HS-27A (cell line): ENCODE measurements at places on chromosomes 3 and 15.

DNA sequence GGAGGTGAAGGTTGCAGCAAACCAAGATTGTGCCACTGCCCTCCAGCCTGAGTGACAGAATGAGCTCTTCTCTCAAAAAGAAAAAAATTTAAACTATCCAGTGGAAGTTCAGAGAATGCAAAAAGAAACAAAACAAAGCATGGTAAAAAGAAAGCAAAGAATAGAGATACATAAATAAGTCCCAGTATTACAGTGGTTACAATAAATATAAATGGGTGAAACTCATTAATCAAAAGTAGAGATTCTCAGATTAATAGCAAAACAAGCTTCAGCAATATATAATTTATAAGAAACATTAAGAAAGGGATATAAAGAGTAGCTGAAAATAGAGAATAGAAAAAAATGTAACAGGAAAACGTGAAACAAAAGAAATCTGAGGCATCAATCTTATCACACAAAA lies 23.6 kb upstream of the GHSR start:
- no peak for DNase-seq

- DNase-seq = no peak
Measured at GRCh38 chr15:38374029-38374428, 79.9 kb upstream of the FAM98B start.

- no peak for DNase-seq
Measured at GRCh38 chr15:101563176-101563796, 73.8 kb upstream of the PCSK6 start.

DNA sequence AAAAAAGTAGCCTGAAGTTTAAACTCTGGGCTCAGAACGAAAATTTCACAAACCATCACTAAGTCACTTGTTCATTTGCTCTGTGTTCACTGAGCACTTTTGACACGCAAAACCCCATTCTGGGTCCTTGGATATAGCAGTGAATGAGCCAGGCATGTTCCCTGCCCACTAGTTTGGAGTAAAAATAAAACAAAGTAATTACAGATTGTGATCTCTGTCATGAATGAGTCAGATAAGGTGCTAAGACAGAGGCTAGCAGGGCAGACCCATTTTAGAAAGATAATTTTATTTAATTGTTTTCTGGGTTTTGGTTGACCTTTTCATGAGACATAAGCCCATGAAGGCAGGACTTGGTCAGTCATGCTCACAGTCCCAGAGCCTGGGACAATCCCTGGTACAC lies 84.1 kb upstream of the ARHGEF3 start:
- DNase-seq = no peak

DNA sequence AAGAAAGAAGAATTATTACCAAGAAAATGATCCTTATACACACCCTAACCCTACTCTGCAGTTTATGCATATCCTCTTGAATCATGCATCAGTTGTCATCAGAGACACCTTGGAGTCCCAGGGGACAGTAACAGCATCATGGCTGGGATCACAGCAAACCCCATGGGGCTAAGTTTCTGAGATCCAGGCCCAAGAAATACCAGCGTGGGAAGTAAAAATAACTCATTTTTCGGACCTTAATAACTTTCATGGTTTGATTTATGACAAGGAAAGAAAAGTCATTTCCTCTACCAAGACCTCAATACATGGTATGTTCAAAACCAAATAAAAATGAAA lies 38.8 kb upstream of the B3GNT5 start:
- no peak for DNase-seq
